ENCODE measurements at places on chromosomes 3 and 15. TPM values are rescaled to one million over a fixed set of nuclear protein-coding genes. Genes with fewer than 3 reads are reported as not detected.

DNA sequence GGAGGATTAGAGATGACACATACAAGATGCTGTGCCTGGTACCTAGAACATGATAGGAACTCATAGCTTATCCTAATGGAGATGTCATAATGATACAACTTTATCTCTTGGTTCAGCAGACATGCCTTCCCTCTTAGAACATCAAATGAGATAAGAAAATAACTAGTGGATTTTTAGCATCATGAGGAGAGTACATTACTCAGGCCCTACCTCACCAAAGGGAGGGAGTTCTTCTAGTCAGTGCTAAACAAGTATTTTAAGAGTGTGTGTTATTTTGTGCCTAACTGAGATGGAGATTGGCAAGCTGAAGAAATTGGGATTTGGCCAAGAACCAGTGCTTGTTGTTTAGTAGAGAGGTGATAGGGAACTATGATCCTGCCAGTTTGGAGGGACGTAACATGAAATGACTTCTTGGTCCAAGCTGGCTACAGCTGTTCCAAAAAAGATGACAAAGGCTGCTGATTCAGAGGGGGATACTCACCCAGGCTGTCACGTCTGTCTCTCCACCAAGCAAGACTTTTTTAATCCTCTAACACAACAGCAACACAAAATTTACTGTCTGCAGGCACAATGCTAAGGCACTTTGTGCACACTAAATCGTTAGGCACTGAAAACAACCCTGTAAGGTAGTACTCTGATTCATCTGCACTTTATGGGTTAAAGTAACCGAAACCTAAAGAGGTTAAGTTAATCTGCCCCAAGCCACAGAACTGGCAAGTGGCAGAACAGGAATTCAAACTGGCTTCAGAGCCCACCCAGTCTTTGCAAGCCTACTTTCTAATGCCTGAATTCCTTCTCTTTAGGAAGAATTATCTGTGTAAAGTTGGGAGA, 126.5 kb downstream of the CMSS1 start:
- DNase-seq, result no peak

DNA sequence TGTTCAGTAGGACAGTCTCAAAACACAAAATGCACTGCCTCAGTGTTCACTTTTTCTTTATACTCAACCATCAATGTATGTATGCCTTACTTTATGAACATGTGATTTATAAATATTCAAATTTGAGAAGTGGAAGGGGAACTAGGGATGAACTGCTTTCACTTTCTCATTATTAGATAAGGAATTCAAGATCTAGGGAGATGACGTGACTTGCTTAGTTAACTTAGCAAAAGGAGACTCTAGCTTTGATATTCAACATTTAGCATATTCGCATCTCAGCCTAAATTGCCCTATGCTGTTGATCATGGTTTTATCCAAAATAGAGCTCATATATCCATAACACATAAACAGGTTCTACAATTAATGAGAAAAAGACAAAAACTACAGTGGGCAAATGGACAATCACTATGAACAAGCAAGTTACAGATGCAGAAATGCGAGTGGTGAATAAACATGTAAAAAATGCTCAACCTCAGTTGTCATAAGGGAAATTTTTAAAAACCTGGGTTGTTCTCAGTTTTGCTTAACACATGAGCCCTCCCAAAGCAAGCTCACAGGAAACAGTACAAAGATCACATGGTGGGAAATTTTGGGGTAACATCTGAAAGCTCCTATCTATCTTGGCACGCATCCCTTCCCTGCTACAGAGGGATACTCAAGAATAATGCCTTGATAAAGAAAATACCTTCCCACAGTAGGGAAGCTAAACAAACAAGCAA, 269.8 kb downstream of the THRB start:
- no peak for DNase-seq

ZSCAN29 gene
- polyA plus RNA-seq, result 9.7 TPM

LRTM1 gene
- not detected for polyA plus RNA-seq

COL8A1 gene
- polyA plus RNA-seq, result 102 TPM

SCG5 gene
- polyA plus RNA-seq, result 29.2 TPM

LSAMP gene
- 0.12 TPM for polyA plus RNA-seq

GNL3 gene
- polyA plus RNA-seq, result 128 TPM
